Spinal cord (tissue), 10 donors: ENCODE measurements at places on chromosomes 16 and 17. TPM values are rescaled to one million over a fixed set of nuclear protein-coding genes. Genes with fewer than 3 reads are reported as not detected.

Gene EFCAB5
- total RNA-seq, result 1.6 TPM

GRCh38 chr17:71334048-71334751 lies 786.6 kb upstream of the SOX9 start:
- H3K36me3 ChIP-seq, result no peaks in the 10 kb centered on the region
- no peak overlapping the region for H3K4me3 ChIP-seq
- peak; percentile 30 for DNase-seq

GRCh38 chr17:48190871-48191270 lies 83.3 kb downstream of the SNX11 start:
- no peak overlapping the region for H3K27ac ChIP-seq
- H3K4me1 ChIP-seq, result peaks cover 2% of the 10 kb centered on the region
- H3K4me3 ChIP-seq, result no peak overlapping the region
- no peak for DNase-seq

GRCh38 chr16:12965274-12965804 lies 63.9 kb downstream of the SHISA9 start:
- H3K36me3 ChIP-seq, result no peaks in the 10 kb centered on the region
- H3K4me1 ChIP-seq, result peaks cover 4% of the 10 kb centered on the region
- no peak overlapping the region for H3K4me3 ChIP-seq
- peak; percentile 91 for DNase-seq
- no peak overlapping the region for H3K27ac ChIP-seq
- H3K27me3 ChIP-seq, result no peaks in the 10 kb centered on the region

Gene SCGB1C2
- total RNA-seq, result not detected

- peaks cover 40% of the 10 kb centered on the region for H3K4me1 ChIP-seq
- H3K4me3 ChIP-seq, result peak overlapping the region; percentile 58
- DNase-seq, result no peak
- H3K36me3 ChIP-seq, result peaks cover 17% of the 10 kb centered on the region
- no peak overlapping the region for H3K27ac ChIP-seq
Observed at GRCh38 chr17:44005527-44006271, 1.3 kb downstream of the NAGS start.

DNA sequence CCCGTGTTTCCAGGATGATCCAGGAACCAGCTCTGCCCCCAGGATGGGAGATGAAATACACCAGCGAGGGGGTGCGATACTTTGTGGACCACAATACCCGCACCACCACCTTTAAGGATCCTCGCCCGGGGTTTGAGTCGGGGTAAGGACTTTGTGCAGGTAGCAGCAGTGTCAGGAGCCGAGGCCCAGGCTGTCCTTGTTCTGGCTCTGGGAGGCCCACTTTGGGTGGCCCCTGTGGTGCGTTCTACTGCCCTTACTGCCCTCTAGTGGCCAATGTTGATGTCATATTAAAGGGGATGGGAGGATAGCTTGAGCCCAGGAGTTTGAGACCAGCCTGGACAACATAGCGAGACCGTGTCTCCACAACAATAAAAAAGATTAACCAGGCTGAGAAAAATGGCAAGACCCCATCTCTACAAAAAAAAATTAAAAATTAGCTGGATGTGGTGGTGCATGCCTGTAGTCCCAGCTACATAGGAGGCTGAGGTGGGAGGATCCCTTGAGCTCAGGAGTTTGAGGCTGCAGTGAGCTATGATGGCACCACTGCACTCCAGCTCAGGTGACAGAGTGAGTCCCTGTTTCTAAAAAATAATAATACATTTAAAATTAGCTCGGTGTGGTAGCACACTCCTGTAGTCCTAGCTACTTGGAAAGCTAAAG lies 20.9 kb upstream of the CLEC18A start:
- no peak for DNase-seq
- H3K4me1 ChIP-seq, result peaks cover 18% of the 10 kb centered on the region
- no peaks in the 10 kb centered on the region for H3K27me3 ChIP-seq

GRCh38 chr16:89197633-89198416 lies 2.5 kb downstream of the SLC22A31 start:
- DNase-seq, result no peak
- H3K4me1 ChIP-seq, result peaks cover 14% of the 10 kb centered on the region
- H3K27ac ChIP-seq, result no peak overlapping the region
- peaks cover 27% of the 10 kb centered on the region for H3K27me3 ChIP-seq
- H3K4me3 ChIP-seq, result no peak overlapping the region
- H3K36me3 ChIP-seq, result no peaks in the 10 kb centered on the region
